Stimulated activated CD4-positive, alpha-beta T cell treated with anti-CD3 and anti-CD28 coated beads, TNF-alpha, amount 100 ng/mL, for 48 hours (primary cell): ENCODE measurements at places on chromosomes 6 and 20.

DNA sequence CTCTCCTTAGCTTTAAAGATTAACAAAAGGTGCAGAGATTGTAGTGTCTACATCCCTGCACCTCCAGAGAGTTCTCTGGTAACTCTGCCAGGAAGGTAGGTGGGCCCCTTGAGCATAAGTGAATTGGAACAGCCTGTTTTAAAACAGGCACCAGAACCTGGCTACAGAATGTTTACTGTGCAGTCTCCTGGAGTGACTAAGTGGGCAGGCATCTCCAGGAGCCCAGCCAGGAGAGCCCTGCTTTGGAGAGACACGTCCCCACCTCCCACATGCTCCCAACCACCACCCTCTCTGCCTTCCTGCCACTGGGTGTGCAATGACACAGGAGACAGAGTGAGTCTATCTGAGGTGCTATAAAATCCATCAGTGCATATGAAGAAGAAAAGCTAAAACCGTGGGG, 110.3 kb upstream of the EYA4 start:
- no peak for DNase-seq

DNA sequence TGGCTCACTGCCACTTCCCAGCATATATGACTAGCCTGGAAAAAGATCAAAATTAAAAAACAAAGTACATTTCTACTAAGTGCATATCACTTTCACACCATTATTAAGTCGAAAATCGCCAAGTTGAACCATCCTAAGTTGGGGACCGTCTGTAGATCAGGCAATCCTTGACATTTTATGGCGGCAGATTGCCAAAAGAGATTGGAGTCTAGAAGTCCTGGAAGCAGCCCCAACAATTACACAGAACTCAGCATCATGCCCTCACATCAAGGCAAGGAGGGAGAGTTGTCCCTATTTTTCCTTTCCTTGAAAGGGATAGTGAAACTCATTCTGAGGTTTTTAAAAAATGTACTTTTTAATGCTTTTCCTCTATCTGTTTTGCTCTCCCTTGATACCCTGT, 30.7 kb downstream of the SLC22A3 start:
- DNase-seq, result no peak

DNA sequence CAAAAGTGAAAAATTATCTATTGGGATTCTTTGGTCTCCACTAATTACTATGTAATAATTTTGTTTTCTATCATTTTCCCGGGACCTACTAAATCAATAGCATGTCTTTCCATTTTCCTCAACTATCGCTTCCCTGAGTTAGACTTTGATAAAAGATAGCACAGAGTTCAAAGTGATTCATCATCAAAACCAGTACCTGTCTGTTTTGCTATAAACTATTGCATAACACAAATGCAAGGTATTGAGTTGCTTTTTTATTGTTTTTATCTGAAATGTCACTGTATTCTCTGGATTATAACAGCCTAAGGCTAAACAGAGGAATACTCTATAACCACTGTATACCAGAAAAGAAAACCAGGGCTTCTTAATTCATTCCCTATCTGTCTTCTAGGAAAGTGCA, 19.7 kb downstream of the FRK start:
- no peak for DNase-seq

DNA sequence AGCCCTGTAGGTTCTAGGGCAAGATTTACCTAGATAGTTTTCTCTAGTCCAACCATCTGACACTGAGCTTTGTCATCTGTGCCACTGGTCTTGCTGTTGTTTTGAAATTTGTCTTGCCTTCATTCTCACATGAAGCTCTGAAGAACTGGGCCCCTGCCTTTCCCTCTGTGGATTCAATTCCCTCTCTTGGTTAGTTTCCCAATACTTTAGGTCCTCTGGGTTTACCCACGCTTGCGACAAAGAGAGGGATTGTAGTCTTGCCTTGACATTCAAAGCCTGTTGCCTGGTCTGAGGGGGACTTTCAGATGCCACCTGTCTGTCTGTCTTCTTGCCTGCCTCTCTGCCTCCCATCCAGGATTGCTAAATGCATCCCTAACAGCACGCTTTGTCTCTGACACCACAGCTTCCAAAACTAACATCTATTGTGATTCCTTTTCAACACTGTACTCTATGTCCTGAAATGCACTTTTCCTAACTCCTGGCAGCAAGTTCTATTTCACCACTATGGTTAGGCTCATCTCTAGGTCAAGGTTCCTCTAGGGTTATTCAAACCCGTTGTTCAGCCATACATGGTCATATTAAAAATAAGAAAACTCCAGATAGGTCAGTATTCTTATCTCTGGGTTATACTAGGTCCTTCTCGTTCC, 25.5 kb upstream of the MANEA start:
- DNase-seq, result no peak

- DNase-seq, result no peak
These were observed 143.4 kb downstream of the TBXT start for GRCh38 chr6:166024252-166024651.

- DNase-seq, result no peak
These were observed 216.9 kb upstream of the ECI2 start for GRCh38 chr6:4352322-4352669.

GRCh38 chr6:2959909-2960719, 11.3 kb downstream of the SERPINB6 start:
- no peak for DNase-seq

- no peak for DNase-seq
These were observed 299.1 kb upstream of the KCNQ5 start for GRCh38 chr6:72322771-72323170.

DNA sequence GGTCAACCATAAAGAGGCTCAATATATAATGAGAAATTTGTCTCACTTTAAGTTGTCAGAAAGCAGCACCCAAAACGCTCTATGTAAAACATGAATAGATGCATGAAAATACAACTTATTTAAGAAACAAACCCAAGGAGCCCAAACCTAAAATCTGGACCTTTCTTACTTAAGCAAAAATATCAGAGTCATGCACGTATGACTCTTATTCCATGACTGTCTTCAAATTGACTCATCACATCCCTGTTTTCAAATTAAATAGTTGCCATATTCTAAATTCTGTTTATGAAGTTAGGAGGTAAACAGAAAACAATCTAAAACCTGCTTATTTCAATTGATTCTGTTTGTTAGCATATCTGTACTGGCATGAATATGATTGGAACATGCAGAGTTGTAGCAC, 42.1 kb downstream of the ANKRD6 start:
- no peak for DNase-seq

- DNase-seq, result peak; percentile 49
These were observed 81.3 kb upstream of the CCDC28A start for GRCh38 chr6:138692058-138692977.

GRCh38 chr20:59351157-59352040, 51.0 kb downstream of the EDN3 start:
- DNase-seq, result no peak

GRCh38 chr6:84522135-84522549, 242.3 kb downstream of the TBX18 start:
- no peak for DNase-seq

- DNase-seq, result no peak
These were observed 3.9 kb downstream of the JAG1 start for GRCh38 chr20:10669843-10670446.

- DNase-seq, result no peak
These were observed 201.0 kb upstream of the FOXQ1 start for GRCh38 chr6:1110941-1111349.

DNA sequence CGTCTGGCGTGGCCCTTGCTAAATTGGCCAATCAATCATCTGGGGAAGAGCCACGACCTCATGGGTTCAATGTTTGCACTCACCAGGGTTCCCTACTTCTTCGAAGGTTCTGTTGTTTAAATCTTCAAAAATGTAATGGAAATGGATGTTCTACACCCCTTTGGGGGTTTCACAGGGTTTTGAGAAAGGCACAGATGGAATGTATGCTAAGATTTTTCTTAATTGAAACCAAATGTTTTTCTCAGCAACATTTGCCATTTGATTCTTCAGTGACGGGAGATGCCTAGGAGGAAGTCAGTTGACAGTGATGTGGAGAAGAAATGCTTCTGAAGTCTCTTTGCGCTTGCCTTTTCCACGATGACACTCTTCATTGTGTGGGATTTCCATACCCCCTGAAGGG, 312.3 kb downstream of the ESR1 start:
- no peak for DNase-seq

GRCh38 chr20:39855799-39856198, 833.2 kb downstream of the MAFB start:
- no peak for DNase-seq

DNA sequence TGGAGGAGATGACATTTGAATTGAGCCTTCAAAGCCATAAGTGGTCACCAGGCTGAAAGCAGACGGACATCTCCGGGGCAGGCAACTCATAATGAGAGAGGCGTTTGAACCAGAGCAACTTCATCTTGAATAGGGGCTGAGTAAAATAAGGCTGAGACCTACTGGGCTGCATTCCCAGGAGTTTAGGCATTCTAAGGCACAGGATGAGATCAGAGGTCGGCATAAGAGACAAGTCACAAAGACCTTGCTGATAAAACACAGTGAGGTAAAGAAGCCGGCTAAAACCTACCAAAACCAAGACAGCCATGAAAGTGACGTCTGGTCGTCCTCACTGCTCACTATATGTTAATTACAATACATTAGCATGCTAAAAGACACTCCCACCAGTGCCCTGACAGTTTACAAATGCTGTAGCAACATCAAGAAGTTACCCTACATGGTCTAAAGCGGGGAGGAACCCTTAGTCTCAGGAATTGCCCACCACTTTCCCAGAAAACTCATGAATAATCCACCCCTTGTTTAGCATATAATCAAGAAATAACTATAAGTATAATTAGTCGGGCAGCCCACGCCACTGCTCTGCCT, 194.7 kb upstream of the SOX4 start:
- DNase-seq, result no peak

DNA sequence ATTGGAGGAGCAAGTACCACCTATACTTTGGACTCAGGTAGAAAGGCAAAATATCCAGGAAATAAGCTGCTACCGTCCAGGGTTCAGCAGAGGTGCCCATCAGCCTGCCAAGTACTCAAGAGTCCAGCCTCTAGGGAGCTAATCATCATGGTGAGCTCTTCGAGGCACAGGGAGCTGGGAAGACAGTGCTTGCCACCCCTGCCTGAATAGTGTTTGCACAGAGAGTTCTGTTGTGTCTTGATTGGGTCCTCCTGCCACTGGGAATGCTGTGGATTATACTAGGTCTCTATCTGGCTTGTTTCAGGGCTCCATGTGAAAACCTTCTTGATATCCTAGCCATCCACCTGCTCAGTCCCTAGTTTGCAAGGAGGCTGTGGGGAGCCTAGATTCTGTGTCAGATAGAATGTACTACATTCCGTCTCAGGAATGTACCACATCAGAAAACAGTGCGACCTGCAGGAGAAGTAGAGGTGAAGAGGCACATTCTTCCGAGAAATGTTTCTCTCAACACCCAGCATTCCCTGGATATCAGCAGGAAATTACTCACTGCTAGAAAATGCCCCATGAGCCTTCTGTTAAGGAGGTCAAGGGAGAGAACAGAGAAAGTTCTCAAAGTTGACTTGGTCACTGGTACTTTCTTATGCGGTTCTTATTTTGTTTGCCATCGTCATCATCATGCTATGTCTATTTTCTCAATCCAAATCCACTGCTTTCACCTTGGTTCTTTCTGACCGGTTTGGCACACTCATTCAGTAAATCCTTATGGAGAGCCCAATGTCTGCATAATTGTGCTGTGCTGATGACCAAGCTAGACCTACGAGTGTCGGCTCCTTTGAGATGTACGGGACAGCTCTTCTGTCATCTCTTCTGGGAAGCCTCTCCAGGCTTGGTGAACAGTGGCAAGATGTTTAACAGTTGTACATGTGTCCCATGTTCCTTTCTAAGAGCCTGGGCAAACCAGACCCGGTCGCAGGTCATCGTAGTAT, 30.7 kb downstream of the PTPN1 start:
- no peak for DNase-seq

- no peak for DNase-seq
These were observed 2.6 kb upstream of the NR2E1 start for GRCh38 chr6:108163267-108163643.

- no peak for DNase-seq
These were observed 24.9 kb upstream of the PI16 start for GRCh38 chr6:36929607-36930006.

GRCh38 chr6:90217506-90218127, 79.0 kb downstream of the BACH2 start:
- DNase-seq, result no peak

DNA sequence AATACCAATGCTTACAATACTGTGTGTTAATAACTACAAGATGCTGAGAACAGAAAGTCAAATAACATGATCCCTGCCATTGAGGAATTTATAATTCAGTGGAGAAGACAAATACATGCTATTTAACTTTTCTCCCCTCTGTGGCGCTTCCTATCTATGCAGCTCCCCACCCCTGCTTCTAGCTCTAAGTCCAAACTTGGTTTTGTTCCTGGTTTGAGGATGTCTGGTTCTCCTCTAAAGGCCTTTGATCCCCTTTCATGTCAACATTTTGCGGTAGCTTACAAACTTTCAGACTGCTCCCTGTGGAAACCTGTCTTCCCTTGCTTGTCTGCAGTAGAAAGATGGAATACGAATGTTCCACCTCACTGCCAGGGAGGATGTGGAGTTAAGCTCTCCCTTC, 18.4 kb upstream of the REPS1 start:
- DNase-seq, result no peak

DNA sequence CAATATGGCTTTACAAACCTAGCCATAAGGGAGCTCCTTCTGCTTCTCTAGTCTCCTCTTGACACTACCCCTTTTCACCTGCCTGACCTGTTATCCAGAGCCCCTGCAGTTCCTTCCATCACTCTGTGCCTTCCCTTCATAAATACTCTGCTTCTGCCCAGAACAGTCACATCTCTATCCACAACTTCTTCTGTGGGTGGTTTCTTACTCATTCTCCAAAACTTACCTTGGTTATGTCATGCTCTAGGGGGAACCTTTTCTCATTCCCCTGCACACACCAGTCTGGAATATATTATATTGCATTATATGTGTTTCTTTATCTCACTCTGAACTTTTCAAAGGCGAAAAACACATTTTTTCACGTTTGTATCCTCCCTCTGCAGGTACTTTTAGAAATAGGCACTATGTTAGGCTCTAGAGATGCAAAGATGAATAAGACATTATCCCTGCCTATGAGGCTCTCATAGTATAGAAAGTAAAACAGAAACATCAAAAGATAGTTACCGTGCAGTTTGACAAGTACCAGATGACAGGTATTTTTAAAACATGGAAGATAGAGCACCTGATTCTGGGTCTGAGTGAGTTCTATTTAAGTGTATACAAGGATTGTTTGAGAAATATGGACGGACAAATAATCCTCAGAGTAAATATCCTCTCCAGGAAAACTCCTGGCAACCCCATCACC, 51.5 kb downstream of the AIG1 start:
- no peak for DNase-seq

DNA sequence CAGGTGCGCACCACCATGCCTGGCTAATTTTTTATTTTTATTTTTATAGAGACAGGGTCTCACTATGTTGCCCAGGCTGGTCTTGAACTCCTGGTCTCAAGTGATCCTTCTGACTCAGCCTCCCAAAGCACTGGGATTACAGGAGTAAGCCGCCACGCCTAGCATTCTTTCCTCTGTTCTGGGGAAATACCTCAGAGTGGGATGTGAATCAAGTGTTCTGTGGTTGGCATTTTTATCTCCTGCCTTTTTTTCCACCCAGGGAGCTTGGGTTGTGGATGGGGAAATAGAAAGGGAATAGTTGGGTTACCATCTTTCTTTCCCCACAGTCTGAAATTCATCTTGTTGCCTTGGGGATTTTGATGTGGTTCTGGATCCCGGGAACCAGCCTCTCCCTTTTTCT, 24.1 kb downstream of the TFAP2C start:
- DNase-seq, result no peak

GRCh38 chr6:13741365-13741764, 29.7 kb upstream of the RANBP9 start:
- DNase-seq, result no peak

GRCh38 chr6:20279608-20280287, 67.5 kb upstream of the MBOAT1 start:
- no peak for DNase-seq

GRCh38 chr6:132504757-132505156, 8.2 kb downstream of the STX7 start:
- no peak for DNase-seq
